ENCODE measurements at places on chromosomes 16 and 17.

DNA sequence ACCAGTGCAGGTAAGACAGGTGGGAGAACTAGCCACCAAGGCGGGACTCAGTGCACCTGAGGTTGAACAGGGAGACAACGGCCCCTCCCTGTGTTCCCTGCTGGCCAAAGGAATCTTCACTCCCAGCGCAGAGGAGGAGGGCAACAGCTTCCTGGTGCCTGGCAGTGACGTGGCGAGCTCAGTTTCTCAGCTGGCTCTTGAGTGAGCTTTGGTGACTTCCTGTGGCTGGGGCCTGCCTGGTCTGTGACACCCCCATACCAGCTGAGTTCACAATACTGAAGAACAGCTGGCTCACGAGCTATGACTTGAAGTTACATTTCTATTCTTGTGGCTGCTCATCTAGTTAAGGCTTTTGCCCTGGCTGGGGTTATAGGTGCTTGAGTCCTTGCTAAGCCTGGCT, 26.1 kb downstream of the WNT9B start:
- DNase-seq, result no peak

DNA sequence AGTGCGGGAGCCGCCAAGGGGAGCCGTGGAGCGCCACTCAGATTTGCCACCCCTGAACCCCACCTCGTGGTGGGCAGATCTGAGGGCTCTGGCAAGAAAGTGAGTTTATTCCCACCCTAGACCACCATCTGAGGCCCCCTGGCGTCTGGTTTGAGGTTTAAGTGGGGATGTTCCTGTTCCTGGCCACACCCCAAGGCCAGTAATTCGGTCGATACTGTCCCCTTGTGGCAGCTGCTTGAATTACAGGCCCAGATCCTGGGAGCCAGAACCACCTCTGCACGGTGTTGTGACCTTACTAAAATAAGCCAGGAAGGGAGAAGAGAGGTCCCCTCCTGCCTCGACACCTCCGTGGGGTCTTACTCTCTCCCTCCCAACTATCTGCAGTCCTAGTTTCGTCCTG, 3.3 kb upstream of the LAT start:
- DNase-seq, result no peak

DNA sequence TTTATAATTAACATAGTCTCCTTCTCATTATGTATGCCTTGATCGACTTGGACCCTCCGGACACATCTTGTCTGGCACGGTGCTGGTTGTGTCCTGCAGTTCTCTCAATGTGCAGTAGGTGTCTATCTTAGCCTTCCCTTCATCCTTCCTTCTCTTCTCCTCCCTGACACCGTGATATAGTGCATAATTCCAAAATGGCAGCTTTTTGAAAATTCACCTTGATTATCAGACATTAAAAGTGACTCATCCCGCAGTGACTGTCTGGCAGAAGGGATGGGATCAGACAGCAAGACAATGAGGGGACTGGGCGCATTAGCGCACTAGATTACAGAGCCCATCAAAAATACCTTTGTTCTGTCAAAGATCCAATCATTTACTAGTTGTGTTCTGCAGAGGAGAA, 70.0 kb upstream of the PMFBP1 start:
- DNase-seq, result peak; percentile 11

- no peak for DNase-seq
These were observed 90.8 kb downstream of the DYNLRB2 start for GRCh38 chr16:80631581-80631980.

DNA sequence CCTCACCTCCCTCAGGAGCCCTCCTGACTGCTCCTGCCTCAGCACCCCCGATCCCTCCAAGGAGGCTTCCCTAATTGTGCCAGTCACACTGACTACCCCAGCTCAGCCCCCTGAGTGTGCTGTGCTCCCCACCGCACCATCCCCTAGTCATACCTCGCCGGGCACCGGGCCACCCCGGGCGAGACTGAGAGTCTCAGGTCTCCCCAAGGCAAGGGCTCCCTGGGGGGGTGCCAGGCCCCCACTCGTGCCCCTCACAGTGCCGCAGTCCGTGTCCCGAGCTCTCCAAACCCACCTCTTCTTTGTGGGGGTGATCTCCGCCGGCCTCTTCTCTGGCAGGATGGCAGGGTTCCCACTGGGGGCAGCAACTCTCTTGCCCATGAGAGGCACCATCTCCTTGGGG, 3.2 kb downstream of the TRPV3 start:
- no peak for DNase-seq

- DNase-seq, result no peak
These were observed 88.8 kb upstream of the TNRC6C start for GRCh38 chr17:77869665-77870132.

DNA sequence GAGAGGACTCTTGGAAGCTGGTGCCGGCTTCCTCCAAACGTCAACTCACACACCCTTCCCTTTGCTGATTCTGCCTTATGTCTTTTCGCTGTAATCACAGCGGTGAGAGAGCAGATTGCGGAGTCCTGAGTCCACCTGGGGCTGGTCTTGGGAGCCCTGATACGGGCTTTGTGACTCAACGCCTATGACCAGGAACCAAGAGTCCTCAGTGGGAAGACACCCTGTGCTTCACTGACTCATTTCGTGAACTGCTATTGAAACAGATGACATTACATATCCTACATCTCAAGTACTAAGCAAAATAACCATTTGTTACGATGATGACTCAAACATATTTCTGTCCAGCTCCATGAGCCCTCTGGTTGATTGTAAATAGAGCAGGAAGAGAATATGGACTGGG, 90.7 kb upstream of the CREBBP start:
- DNase-seq, result no peak
